ENCODE measurements at places on chromosomes 11 and 22.

DNA sequence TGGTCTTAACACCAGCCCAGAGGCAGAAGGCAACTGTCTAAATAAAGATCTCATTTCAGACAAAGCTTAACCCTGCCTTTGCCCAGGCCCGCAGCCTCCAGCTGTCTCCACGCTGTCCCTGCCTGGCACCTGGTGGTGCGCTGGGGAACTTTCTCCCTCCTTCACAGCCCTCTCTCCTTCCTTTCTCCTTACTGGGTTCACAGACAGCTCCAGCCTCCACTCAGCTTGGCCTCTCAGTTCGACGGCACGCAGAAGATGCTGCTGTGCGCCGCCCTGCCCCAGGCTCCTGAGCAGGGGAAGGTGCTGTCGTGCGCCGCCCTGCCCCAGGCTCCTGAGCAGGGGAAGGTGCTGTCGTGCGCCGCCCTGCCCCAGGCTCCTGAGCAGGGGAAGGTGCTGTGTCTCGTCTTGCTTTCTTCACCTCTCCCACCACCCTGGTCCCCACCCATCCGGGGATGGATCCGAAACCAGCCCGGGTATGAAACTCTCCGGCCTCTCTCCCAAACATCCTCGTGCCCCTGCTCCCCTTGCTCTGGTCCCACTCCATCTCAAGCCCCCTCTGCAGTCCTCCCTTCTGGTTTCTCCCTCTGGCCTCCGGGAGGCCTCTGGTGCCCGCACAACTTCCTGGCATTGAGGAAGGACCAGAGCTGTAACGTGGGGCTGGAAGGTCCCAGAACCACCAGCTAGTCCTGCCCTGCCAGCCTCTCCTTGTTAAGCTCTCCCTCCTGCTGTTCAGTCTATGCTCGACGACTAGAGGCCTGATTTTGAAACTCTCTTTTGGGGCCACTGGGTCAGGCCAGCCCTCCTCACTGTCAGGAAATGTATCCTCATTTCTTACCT, 22.9 kb upstream of the JAM3 start:
- DNase-seq, result no peak

- peak; percentile 32 for DNase-seq
Measured at GRCh38 chr11:84289381-84289906, 1003.3 kb upstream of the CCDC90B start.

- DNase-seq, result no peak
Measured at GRCh38 chr11:61587951-61588727, 7.3 kb upstream of the SYT7 start.

DNA sequence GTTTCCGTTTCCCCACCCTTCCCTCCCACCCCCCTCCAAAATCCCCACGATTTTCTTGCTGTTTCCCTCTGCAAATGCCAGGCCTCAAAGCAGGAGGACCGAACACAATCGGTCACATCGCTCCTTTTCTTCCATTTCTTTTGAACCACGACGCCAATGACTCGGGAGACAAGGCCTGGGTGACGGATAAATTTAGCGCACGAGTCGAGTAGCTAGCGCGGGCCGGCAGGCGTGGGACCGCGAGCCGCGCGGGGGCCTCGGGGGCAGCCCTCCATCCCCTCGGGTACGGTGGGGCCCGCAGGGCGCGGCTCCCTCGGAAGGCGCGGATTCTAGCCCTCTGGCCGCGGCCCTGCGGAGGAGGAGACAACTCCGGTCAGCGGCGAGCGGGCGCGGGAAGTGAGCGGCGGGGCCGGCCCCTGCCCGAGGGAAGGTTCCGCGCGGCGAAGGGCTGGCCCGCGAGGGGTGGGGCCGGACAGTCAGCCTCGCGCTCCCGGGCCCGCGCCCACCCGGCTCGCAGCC, 414 bp downstream of the JOSD1 start:
- no peak for DNase-seq

GRCh38 chr22:22454997-22455396, 53.5 kb downstream of the ZNF280B start:
- no peak for DNase-seq

DNA sequence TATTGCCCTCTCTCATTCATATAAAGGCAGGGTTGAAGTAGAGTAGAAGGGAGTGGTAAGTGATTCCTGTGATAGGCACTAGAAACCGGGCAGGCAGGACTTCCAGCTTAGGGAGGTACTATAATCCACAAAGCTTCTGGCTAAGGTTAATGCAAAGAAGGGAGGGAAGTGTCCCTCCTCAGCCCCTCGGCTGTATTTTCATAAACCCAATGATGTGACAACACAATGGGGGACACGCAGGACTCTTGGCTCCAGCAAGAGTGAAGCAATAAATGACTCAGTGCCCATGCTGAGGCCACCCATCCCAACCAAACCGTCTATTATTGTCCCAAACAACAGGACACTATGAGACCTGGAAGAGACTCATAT, 90.7 kb downstream of the ETS1 start:
- DNase-seq, result no peak

- peak; percentile 34 for DNase-seq
Measured at GRCh38 chr11:93846411-93846810, 4.0 kb downstream of the VSTM5 start.

DNA sequence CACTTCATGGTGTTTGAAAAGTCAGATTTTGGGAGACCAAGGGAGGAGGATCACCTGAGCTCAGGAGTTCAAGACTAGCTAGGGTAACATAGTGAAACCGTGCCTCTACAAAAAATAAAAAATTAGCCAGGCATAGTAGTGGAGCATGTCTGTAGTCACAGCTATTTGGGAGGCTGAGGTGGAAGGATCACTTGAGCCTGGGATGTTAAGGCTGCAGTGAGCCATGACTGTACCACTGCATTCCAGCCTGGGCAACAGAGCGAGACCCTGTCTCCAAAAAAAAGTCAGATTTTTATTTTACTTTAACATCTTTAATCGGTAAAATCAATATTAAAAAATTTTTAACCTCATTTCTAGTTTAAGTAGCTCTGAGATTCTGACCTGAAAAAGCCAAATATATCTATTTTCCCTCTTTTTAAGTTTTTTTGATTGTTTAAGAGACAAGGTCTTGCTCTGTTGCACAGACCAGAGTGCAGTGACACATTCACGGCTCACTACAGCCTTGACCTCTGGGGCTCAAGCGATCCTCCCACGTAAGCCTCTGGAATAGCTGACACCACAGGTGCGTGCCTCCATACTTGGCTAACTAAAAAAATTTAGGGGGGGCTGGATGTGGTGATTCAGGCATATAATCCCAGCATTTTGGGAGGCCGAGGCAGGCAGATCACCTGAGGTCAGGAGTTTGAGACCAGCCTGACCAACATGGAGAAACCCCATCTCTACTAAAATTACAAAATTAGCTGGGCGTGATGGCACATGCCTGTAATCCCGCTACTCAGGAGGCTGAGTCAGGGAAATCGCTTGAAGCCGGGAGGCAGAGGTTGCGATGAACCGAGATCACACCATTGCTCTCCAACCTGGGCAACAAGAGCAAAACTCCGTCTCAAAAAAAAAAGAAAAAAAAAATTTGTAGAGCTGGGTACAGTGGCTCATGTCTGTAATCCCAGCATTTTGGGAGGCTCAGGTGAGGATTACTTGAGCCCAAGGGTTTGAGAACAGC, 48.4 kb downstream of the SFI1 start:
- no peak for DNase-seq

GRCh38 chr11:116353589-116353988, 419.2 kb downstream of the BUD13 start:
- DNase-seq, result no peak

DNA sequence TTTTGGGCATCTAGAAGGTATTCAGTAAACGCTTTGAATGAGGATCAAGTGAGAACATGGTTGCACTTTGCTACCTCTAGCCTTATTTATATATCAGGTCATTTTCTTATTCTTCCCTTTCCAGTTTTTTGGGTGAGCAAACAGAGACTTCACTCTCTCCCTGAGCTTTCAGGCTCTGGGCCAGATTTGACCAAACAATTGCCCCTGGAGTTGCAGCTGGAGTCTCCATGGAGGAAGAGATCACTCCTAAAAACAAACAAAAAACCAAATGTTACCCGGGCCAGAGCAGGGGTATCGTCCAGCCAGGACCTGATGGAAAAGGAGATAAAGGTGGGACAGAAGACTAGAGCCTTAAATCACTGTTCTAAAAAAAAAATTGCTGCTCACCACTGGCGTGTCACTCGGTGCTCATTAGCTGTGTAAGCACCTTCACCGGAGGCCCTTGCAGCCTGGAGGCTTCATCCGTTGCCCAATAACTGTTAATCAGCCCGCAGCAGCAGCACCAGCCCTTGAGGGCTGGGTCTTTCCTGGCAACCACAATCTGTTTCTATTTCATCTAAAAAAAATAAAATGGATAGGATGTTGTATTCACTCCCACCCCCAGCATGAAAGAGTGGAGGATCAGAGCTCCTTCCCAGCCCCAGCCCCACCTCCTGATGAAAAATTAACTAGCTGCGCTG, 125.0 kb downstream of the PKNOX2 start:
- no peak for DNase-seq

- DNase-seq, result peak; percentile 49
Measured at GRCh38 chr11:130689222-130689908, 226.9 kb downstream of the SNX19 start.

GRCh38 chr11:77269484-77270123, 31.9 kb downstream of the GDPD4 start:
- DNase-seq, result no peak

GRCh38 chr11:130451231-130452019, 3.0 kb downstream of the ADAMTS15 start:
- DNase-seq, result no peak

- no peak for DNase-seq
Measured at GRCh38 chr11:34105957-34106504, 602 bp downstream of the NAT10 start.

- DNase-seq, result no peak
Measured at GRCh38 chr11:62712276-62712812, 4.9 kb downstream of the GNG3 start.

- peak; percentile 97 for DNase-seq
Measured at GRCh38 chr22:35629406-35630216, 12.5 kb upstream of the MB start.

DNA sequence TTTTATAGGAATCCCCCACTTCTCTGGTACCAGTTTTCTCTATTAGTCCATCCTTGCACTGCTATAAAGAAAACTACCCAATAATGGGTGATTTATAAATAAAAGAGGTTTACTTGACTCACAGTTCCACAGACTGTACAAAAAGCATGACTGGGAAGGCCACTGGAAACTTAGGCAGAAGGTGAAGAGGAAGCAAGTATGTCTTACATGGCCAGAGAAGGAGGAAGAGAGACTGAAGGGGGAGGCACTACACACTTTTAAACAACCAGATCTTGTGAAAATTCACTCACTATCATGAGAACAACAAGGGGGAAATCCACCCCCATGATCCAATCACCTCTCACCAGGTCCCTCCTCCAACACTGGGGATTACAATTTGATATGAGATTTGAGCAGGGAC, 68.9 kb upstream of the GNAZ start:
- DNase-seq, result no peak

DNA sequence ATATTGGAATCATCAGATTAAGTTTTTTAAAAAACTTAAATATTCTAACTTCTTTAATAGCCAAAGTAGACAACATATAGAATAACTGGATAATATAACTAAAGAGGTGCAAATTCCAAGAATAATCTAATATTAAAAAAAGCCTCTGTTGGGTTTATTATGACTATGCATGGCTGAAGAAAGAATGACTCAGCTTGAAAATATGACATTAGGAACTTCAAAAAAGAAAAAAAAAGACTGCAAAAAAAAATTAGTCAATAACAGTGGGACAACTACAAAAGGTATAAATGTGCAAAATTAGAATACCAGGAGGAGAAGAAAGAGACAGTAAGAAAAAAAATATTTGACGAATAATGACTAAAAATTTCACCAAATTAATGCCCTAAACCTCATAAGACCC, 1178.0 kb downstream of the JRKL start:
- no peak for DNase-seq

DNA sequence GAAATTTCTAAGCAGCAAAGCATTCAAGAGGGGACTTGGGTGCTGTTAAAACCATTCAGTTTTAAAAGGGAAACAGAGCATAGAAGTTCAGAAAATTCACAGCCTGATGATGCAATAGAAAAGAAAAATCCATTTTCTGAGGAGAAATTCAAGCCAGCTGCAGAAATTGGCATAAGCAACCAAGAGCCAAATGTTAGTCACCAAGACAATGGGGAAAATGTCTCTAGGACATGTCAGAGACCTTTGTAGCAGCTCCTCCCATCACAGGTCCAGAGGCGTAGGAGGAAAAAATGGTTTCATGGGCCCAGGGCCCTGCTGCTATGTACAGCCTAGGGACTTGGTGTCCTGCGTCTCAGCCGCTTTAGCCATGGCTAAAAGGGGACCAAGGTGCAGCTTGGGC, 5.5 kb upstream of the IRAG1 start:
- DNase-seq, result no peak

- DNase-seq, result no peak
Measured at GRCh38 chr22:31625661-31626426, 36.2 kb downstream of the PISD start.

- no peak for DNase-seq
Measured at GRCh38 chr11:84552791-84553190, 1074.4 kb downstream of the DLG2 start.

DNA sequence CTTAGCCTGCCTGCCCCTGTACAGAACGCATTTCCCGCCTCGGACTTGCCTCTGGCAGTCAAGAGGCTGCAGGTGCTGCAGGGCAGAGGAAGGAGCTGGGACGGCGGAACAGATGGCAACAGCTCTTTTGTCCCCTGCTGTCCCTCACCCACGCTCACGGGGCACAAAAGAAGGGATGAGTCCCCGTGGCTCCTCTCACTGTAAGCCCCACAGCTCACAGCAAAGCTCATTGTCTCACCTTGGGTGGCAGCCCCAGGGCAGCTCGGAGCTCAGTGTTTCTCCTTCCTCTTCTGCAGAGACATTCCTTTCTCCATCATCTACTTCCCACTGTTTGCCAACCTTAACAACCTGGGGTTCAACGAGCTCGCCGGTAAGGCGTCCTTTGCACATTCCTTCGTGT, 24.3 kb downstream of the SLC25A18 start:
- no peak for DNase-seq

DNA sequence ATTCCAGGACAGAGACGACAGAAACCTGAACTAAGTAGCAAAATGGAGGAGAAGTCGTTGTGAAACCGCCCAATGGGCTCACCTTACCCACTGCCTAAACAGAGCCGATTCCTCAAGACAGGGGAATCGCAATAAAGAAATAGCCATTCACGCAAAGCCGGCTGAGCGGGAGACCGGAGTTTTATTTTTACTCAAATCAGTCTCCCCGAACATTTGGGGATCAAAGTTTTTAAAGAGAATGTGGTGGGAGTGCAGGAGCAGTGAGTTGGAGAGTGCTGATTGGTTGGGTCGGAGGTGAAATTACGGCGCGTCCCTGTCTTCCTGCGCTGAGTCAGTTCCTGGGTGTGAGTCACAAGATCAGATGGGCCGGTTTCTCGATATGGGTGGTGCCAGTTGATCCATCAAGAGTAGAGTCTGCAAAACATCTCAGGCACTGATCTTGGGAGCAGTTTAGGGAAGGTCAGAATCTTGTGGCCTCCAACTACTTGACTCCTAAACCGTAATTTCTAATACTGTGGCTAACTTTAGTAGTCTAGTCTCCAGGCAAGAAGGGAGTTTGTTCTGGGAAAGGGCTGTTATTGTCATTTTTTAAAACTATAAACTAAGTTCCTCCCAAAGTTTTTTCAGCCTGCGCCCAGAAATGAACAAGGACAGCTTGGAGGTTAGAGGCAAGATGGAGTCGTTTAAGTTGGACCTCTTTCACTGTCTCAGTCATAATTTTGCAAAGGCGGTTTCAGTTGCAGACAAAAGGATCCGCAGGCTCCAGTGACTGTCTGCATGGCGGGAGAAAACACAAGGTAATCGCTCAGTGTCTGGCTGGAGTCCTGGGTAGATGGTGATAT, 34.1 kb downstream of the OR4D9 start:
- no peak for DNase-seq
